ENCODE measurements at places on chromosomes 16 and 17.
A peak's percentile ranks its signal among the peaks of the same experiment; 100 is the strongest.

- DNase-seq: no peak
Observed at GRCh38 chr17:78719630-78720298, 62.3 kb downstream of the CYTH1 start.

DNA sequence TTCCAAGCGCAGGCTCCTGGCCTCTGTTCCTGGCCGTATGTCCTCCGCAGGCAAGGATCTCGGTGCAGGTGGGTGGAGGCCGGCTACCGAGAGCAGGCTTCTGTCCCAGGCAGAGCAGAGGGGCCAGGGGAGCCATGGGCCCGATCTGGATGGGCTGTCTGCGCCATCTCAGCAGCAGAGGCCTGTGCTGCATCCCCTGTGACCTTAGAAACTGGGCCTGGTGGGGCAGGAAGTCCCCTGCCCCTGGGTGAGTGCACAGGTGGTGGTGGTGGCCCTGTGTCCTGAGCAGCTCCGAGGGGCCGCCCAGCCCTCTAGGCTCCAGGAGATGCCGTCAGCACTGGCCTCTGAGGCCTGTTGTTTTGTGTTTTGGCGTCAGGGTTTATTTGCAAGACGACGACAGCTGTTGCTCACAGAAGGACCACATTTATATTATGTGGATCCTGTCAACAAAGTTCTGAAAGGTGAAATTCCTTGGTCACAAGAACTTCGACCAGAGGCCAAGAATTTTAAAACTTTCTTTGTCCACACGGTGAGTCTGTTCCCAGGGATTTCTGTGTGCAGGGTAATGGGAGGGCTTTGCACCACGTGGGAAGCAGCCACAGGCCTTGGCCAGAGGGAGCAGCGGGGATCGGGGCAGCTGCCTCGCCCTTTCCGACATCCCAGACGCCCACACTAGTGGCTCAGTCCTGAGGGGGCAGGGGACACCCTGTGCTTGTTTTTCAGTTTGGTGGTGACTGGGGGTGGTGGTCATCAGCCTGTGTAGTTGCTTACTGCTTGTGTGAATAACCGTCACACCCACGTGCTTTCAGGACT lies 59.1 kb downstream of the PDPK1 start:
- DNase-seq: no peak

GRCh38 chr16:69131167-69131838 lies 1.1 kb downstream of the CHTF8 start:
- no peak for DNase-seq

DNA sequence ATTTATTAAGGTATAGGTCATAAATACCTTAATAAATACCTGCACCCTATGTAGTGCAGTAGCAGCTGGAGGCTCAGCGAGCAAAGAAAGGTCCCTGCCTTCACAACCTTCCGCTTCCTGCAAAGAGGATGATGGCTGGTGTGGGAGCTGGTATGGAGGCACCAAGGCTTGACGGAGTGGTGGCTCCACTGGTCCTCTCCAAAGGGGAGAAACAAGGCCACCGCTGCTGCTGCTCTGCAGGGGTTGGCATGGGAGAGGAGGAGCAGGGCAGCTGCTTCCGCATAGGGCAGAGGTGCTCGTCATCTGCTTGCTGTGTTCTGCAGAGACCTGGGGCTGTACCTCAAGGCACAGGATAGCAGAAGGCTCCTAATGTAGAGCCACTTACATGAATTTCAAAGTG lies 52.8 kb downstream of the NDEL1 start:
- DNase-seq: no peak

DNA sequence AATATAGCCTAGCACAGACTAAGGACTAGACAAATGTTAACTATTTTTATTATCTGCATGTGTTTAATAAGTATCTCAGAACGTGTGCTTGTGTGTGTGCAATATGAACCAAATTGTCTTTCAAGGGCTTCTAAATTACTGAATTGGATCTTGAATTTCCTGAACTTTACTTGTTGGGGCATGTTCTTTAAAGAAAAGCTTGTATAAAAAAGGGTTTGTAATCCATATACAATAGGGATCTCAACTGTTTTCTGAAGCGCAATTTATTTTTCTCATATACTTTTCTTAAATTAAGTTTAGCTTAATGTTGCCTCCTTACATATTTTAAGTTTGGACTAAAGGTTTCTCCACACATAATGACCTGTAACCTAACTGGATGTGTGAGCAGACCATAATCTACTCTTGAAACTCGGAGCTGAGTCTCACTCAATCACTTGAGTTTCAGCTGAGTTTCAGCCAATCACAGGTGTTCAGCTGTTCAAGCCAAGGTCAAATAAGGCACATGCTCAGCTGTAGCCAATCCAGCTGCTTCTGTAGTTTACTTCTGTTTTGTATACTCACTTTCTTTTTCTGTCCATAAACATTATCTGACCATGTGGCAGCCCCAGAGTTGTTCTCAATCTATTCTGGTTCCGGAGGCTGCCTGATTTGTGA lies 72.3 kb downstream of the CDK5R1 start:
- DNase-seq: no peak

DNA sequence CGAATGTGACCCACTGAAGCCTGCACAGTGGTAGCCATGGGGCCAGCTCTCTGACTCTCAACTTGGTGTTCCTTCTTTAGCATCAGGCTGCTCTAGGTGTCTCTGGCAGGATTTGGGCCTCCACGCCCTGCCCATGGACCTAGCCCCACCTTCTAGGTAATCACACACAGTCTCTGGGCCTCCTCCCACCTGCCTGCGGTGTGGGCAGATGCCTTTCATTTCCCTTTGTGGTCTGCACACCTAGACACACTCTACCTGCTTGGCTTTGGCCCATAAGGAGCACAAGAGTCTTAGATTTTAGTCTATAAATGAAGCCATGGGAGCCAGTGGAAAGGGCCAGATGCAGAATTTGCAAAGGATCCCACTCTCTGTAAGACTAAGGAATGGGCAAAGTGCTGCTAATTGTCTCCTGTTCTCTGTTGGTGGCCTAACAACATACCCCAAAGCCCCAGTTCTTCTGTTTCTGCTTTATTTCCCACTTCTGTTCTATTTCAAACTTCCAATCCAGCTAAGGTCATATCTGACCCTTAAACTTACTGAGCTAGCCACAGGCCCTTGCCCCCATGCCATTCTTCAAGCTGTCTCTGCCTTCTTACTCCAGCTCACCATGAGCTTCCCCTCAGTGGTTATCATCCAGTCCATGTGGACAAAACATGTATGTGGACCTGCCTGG lies 7.2 kb upstream of the MFSD6L start:
- no peak for DNase-seq

DNA sequence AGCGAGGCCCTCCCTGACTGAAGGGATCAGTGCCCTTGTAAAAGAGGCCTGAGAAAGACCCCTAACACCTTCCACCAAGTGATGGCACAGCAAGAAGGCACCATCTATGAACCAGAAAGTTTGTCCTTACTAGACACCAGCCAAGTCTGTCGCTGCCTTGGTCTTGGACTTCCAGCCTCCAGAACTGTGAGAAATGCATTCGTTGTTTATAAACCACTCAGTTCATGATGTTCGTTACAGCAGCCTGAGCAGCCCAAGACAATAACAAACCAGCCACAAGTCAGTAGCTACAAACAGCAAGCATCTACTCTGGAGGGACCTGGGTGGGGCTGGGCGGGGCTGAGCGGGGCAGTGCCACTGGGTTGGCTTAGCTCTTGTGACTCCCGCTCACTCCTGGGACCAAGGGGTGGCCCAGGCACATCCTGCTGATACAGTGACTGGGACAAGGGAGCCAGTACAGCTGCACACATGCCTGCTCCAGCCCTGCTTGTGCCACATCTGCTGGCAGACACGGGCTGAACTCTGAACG lies 234.9 kb downstream of the IRF8 start:
- DNase-seq: no peak

- DNase-seq: no peak
Observed at GRCh38 chr17:42202696-42203095, 8.4 kb upstream of the GHDC start.

GRCh38 chr16:48432136-48432535 lies 46.9 kb upstream of the SIAH1 start:
- no peak for DNase-seq

GRCh38 chr17:64337676-64338075 lies 53.0 kb downstream of the PECAM1 start:
- DNase-seq: no peak

DNA sequence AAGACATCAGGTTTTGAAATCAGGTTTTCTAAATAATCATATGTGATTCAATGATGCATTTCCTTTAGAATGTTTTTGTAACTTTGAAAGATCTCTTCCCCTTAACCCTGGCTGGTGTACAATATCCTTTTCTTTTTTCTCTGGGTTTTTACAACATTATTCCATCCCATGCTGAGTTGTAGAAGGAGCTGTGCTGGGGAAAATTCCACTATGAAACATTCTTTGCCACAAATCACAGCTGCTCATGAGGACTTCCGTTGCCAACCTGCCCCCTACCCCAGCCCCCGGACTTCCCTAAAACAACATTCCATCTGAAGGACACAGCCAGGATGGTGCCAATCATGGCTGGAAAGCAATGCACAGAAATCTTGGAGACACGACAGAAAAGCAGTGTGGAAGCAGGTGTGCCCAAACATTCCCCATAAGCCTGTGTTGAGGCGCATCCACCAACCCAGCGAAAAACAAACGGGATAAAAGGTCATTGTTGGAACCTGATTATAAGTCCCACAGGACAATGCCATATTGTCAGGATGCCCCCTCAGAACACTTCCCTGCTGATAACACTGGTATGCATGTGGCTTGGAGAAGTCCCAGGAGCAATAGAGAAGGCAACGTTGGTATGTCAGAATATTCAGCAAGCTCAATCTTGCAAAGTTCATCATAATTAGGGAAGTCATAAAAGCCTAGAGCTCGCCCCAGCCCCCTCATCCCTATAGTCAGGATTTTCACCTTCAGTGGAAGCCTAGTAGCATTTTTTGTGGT lies 475.0 kb downstream of the HS3ST3B1 start:
- DNase-seq: no peak

GRCh38 chr17:48048384-48049126 lies 396 bp downstream of the NFE2L1 start:
- no peak for DNase-seq

GRCh38 chr16:15636392-15636873 lies 6.5 kb downstream of the MARF1 start:
- DNase-seq: no peak

- peak; percentile 27 for DNase-seq
Observed at GRCh38 chr16:27920391-27920891, 143.1 kb downstream of the GSG1L start.

DNA sequence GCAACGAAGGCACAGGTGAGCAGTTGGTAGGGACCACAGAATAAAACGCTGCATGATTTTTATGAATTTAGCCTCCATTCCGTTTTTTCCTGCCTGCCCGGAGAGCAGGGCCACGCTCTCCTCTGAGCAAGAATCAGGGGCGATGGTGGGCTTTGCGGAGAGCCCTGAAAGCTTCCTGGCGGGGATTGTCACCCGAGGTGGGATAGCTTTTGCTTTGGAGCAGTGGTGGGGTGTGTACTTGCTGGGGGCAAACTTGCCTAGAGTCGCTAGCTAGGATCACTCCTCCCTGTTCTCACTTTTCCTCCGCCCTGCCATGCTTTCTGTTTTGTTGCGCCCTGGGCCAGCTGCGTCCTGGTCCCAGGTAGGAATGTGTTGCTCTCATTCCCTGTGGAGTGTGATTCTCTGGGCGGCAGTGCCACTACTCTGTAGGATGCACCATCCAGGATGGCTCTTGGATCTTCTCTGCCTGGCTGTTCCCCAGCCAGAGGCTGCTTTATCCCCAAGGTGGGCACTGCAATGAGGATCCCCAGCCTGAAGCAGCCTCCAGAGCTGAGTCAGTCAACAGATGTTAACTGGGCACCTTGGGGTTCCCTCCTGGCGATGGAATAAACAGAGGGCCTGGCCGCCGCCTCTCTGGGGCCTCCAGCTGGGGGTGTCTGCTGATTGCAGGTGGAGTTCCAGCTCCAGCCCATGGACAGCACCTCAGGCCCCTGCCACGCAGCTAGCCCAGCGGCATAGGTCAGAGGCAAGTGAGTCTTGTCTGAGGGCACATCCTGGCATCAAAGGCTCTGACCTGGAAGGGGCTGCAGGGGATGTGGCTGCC lies 360.9 kb upstream of the TNRC6C start:
- no peak for DNase-seq

- no peak for DNase-seq
Observed at GRCh38 chr17:38456031-38456815, 28.0 kb downstream of the ARHGAP23 start.

- DNase-seq: no peak
Observed at GRCh38 chr17:20988001-20988636, 54.7 kb downstream of the USP22 start.

Measured in NCI-H187 (cell line).